Stimulated activated naive CD8-positive, alpha-beta T cell treated with anti-CD3 and anti-CD28 coated beads, Interleukin-15, Interleukin-2, amounts not matched to agents 100 U/mL and 50 U/mL, for 24 hours (primary cell): ENCODE measurements at places on chromosomes 12 and 14.

GRCh38 chr14:58460772-58461171 lies 33.3 kb downstream of the KIAA0586 start:
- DNase-seq = no peak

- DNase-seq = no peak
These were observed 21.0 kb upstream of the AQP2 start for GRCh38 chr12:49929581-49929980.

DNA sequence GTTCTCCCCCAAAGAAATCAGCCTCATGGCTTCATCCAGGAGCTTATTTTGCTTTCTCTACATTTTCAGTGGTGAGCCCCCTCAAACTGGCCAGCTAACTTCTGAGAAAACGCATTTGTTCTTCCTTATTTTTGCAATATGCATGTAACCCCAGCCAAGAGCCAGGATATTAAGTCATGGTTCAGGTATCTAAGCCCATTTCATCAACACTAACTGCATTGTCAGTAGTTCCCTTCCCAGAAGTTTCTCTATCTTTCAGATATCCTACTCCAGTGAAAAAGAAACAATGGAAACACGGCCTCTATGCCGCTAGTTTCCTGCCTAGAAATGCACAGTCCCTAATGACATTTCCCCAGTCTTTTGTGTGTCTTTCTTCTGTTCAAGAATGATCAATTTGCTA lies 102.8 kb upstream of the RASSF8 start:
- no peak for DNase-seq

DNA sequence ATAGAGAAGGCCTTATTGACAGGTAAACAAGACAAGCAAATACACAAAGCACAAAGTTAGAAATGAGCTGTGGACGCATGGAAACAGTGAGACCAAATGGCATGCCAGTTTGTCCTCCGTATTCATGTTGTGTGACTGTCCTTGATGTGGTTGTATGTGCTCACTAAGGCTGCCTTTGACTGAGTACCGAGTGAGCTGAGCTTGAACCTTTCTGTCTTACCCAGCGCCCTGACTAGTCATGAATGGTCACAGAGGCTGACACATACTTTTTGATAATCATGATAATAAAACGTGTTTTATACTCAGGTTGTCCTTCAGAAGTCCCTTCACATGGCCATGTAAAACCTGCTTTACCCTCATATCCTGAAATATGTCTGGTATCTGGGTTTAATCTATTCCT lies 553 bp upstream of the CATSPERB start:
- DNase-seq = no peak
